ENCODE measurements at places on chromosomes 6 and 20.

GRCh38 chr6:96611342-96611991 lies 48.5 kb downstream of the FHL5 start:
- DNase-seq, result no peak

DNA sequence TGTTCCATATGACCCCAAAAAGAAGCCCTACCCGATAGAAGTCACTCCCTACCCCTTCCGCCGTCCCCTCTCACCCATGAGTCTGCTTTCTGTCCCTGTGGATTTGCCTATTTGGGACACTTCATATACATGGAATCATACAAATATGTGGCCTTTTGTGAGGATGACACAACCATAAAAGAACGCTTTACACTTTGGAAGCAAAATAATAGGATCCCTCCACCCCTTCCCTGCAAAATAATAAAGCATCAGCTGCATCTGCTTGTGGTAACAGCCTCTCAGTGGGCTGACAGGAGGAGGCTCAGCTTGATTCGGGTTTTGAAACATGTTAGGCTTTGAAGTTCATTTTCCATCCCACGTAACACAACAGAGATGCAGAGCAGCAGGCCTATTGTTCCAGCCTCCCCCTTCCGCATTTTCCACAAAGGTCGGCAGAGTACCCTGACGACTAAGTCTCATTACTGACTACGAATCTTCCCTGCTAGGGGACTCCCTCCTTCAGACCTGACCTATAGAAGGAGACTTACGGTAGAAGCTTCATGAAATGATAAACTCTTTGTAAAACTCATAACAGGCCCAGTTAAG lies 99.1 kb downstream of the ALDH8A1 start:
- no peak for DNase-seq

DNA sequence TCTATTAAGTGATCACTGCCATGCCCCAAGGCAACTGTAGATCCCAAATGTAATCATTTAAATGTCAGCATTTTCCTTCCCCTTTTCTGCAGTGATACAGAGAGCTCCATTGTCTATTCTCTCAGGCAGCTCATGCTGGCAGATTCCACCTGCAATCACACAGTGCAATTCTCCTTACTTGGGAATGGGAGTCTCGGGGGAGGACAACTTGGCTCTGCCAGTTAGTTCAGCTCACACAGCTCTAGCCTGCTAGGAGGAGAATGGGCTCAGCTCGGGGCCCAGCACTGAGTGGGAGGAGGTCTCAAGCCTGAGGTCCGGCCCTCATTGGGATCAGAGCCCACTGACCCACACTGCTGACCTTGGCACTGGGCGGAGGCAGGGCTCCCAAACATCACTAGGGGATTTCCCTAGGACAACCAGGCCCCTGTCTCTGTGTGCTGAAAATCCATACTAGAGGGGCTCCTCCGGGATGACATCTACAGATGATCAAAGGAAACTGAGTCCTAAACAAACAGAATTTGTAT lies 109.2 kb upstream of the ASF1A start:
- no peak for DNase-seq

- DNase-seq, result peak; percentile 67
These were observed 35.5 kb downstream of the DHX35 start for GRCh38 chr20:38997622-38998021.

DNA sequence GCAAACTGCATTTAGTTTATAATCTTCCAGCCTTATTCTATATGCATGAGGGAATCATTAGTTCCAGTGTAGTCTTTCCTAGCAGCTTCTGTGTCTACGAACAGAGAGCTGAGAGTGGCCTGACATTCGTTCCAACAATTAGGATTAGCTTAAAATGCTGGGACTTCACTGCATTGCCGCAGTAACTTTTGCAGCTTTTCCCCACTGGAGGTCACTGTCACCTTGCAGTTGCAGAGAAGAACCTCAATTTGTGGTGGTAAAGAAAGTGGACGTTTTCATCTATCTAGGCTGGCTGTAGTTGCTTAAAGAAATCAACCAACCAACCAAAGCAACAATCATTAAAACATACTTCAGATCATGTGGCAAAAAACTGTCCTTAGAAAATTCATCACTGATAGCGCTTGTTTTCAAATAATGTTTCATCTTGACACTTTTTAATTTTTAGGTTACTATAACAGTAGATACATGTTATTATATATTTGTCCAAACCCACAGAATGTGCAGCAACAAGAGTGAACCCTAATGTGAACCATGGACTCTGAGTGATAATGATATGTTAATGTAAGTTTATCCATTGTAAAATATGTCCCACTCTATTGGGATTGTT lies 12.2 kb downstream of the MYLK4 start:
- DNase-seq, result peak; percentile 25

GRCh38 chr6:2450546-2450945 lies 205.1 kb upstream of the GMDS start:
- DNase-seq, result no peak

DNA sequence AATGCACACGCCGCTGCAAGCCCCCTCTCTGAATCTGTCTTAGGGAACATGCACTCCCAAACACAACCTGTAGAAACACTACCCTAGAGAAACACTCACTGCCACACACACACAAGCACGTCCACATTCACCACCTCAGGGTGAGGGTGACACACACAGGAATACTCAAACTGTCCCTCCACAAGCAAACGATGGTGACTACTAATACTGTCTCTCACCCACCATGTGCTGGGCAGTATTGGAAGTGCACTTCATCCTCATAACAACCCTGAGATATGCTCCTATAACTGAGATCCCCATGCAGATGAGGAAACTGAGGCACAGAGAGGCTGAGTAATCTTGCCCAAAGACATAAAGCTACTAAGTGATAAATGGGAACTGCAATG lies 55.0 kb downstream of the ATP9A start:
- DNase-seq, result no peak

- DNase-seq, result no peak
These were observed 17.4 kb upstream of the SIRPB1 start for GRCh38 chr20:1637226-1637625.

DNA sequence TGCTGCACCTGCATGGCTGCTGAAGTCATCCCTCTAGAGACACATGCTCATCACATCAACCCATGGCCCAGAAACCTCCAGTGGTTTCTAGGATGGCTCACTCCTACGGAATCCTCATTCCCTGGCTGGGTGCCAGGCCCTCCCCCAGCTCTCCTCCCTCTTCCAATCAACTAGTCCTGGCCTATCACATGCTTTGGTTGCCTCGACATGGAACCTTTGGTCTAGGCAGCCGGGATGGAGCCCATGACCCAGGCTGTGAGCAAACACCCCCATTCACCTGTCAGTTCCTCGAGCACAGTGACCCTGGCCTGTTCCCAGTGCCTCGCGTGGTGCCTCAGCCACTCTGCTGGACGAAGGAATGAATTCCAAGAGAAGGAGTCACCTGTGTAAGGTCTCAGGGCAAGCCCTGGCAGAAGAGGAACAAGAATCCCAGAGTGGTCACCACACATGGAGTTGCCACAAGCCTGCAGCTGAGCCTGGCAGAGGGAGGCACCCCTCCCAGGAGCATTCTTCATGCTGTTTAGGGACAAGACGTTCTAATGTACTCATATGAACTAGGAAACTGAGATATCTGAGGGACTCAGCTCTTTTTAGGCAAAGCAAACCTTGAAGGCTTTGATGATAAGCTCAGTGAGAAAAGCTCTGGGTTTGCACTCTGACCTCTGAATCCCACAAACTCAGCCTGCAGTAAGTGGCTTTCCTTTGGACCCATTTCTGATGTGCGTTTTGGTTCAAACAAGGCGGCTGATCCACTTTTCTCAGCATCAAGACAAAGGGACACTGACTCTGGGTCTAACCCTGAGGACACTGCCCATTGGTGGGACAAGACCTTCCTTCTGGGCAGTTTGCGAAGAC lies 40.2 kb downstream of the PPP1R3G start:
- DNase-seq, result no peak

DNA sequence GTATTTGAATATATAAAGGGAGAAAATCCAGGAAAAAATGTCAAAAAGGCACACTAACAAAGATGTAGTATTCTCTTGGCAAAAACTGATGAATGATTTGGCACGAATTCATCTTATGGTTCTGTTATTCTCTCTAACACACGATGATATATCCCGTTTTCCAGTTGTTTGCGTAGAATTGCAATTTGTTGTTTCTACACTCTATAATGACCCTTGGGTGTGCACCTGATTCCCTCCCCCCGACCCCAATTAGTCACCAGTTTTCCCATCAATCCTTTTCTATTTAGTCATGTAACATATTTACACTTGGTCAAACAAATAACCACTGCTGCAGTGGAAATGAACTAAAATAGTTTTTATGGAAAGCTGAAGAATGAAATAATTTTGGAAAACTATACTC lies 1.5 kb upstream of the ARID1B start:
- DNase-seq, result no peak

GRCh38 chr6:130306377-130306776 lies 59.4 kb upstream of the TMEM200A start:
- no peak for DNase-seq

- DNase-seq, result no peak
These were observed 19.9 kb downstream of the TMEM74B start for GRCh38 chr20:1164871-1165270.

DNA sequence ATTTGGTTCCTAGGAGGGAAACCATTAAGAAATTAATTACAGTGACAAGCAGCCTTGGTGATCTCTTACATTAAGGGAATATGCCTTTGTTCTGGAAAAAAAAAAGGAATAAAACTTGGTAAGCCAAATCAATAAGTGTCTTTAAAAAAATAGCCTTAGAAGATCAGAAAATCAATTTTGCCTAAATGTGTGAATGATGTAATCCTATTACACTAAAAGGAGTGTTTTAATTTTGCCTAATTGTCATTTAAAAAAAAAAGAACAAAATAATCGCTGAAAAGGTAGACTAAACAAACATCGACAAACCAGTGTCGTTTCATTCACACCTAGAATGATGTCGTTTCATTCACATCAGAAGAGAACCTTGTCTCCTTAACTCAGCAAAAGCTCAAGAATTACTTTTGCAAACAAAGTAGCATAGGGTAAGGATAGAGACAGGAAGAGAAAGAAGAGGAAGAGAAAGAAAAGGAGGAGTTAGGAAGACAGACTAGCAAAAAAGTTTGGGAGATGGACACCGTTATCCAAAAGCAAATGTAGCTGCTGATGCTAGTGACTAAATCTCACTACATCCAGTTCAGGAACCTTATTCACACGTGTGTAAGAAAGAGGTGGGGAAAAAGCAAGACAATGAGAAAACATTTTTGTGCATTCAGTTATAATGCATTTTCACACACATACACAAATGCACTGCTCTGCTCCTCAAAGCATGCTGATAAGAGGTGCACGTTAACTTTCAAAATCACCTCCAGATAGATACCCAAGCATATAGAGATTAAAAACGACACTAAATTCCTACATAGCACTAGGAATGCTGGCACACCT lies 60.6 kb downstream of the HIVEP2 start:
- DNase-seq, result no peak

DNA sequence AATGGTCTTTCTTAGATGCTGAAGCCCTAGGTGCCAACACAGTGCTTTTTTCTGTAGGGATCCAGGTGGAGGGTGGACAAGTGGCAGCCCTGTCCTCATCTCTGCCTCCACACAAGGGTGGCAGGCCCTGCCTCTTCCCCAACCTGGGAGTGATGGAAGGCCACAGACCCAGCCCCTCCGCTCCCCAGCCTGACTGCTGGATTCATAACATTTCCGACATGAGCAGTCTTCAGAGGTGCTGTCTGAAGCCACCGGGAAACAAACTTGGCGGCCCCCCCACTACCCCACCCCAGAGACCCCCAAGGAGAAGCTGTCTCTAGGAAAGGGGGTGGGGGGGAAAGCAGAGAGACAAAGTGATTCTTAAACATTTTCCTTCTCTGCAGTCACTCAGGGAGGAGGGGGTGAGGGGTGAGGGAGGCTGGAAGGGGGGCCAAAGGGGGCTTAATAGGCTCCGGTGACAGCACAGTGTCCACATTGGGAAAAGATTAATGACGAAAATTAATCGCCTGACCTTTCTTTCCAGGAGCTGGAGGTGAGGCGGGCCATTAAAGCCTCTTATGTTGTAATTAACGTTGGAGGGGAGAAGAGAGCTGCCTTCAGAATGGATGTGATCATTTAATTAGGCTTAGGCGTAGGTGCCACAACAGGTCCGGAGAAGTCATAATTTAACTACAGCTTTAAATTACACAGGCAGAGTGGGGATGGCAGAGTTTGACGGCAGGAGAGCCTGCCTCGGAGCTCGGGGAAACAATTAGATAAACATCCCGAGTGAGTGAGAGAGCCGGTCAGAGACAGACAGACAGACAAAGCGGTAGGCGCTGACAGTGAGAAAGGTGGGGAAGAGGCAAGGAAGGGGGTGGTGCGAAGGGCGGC lies 76.8 kb upstream of the FOXP4 start:
- DNase-seq, result no peak

- DNase-seq, result no peak
These were observed 18.8 kb upstream of the BACH2 start for GRCh38 chr6:90315354-90315950.

- no peak for DNase-seq
These were observed 34.4 kb downstream of the TNFAIP3 start for GRCh38 chr6:137901454-137901853.

DNA sequence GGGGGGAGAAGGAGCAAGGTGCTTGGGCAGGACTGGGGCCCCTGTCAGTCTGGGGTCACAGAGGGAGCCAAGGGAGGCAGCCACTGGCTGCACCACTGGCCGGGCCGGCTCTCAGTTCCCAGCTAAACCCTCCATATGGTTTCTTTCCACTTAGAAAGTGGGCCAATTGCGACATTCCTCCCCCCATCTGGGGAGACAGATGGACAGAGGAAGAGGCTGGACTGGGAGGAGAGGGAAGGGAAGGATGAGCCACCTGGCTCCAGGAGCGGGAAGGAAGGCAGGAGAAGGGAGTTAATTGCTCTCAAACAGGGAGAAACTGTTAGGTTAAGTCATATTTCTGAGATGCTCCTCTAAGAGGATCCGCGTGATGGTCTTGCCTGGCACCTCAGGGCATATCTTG lies 82.2 kb downstream of the GRM4 start:
- DNase-seq, result no peak

DNA sequence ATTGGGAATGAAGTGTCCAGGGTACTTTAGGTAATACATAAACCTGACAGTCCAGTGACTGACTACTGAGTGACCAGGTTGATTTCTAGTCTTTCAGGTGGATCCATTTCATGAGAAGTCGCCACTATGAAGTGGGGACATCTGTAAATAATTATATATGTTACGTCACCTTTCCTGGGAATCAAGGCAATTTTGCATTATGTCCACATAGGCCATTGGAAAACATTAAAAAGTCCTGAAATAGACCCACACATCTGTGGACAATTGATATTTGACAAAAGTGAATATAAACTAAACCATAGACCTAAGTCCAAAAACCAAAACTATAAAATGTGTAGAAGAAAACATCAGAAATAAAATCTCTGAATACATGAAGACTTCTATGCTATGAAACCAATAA lies 231.5 kb downstream of the C6orf118 start:
- DNase-seq, result no peak

GRCh38 chr20:957544-957943 lies 41.4 kb upstream of the ANGPT4 start:
- no peak for DNase-seq

GRCh38 chr6:83921315-83921714 lies 61.8 kb downstream of the CYB5R4 start:
- DNase-seq, result no peak

- no peak for DNase-seq
These were observed 261.0 kb downstream of the ARHGAP18 start for GRCh38 chr6:129448965-129449364.

GRCh38 chr6:133544419-133544818 lies 303.3 kb downstream of the EYA4 start:
- no peak for DNase-seq

All from activated T-cell treated with anti-CD3 and anti-CD28 coated beads for 48 hours (primary cell).